ENCODE measurements at places on chromosomes 16 and 17. TPM values are rescaled to one million over a fixed set of nuclear protein-coding genes. Genes with fewer than 3 reads are reported as not detected.

The ENPP7 gene
- not detected for total RNA-seq

The AATK gene
- total RNA-seq = 5.3 TPM

The NPIPA8 gene
- total RNA-seq = not detected

The OR1A2 gene
- not detected for total RNA-seq

DNA sequence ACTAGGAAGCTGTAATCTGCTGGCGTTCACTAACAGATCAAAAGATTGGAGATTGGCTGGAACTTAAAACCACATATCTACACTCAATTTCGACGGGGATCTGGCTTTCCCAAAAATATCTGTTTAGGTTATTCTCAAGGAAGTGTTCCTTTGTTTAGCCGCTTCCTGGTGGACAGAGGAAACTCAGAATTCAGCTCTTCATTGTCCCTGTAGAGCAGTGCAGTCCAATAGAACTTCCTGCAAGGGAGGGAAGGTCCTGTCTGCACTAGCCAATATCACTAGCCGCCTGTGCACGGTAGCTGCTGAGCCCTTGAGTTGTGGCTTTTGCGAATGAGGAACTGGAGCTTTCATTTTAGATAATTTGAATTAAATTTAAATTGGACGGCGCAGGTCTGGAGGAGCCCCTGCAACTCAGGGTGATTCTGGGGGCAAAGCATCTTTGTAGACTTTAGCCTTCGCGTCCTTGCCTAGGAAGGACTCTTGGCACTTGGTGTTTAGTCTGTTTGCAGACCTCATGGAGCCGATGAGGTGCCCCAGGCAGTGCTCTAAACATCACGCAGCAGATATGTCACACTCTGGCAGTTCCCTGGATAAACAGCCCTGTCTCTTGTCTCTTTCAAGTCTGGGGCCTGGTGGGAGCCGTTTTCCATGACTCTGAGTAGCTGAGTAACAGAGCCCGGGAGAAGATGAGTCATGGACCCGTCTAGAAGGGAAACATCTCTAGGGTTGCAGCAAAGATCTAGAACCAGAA, 122.2 kb downstream of the CCDC182 start:
- no peak for DNase-seq

- no peak for DNase-seq
Observed at GRCh38 chr17:48228720-48229119, 121.2 kb downstream of the SNX11 start.

DNA sequence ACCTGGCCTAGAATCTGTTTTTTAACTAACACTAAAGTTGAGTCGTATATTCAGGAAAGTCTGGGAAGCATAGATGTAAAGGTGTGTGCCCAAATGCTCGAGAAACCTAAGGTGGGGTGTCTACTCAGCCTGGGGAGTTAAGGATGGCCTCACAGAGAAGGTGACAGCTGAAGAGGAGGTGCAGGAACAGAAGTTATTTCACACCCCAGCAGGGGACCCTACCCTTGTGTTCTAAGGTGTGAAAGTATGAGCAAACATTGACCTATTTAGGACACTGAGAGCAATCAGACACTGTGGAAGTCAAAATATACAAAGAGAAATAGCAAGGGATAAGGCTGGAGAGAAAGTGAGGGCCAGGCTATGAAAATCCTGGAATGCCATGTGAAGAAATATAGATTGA, 49.0 kb upstream of the DHX40 start:
- DNase-seq = no peak
